Kidney epithelial cell (primary cell): ENCODE measurements at places on chromosomes 16 and 17. TPM values are rescaled to one million over a fixed set of nuclear protein-coding genes. Genes with fewer than 3 reads are reported as not detected.
A peak's percentile ranks its signal among the peaks of the same experiment; 100 is the strongest.

- DNase-seq = peak; percentile 92
These were observed 236.3 kb downstream of the KCNJ2 start for GRCh38 chr17:70405492-70406220.

GRCh38 chr16:46826631-46827030 is 4.3 kb downstream of the C16orf87 start:
- no peak for DNase-seq

- DNase-seq = no peak
These were observed 78.9 kb downstream of the NT5M start for GRCh38 chr17:17382065-17382459.

DNA sequence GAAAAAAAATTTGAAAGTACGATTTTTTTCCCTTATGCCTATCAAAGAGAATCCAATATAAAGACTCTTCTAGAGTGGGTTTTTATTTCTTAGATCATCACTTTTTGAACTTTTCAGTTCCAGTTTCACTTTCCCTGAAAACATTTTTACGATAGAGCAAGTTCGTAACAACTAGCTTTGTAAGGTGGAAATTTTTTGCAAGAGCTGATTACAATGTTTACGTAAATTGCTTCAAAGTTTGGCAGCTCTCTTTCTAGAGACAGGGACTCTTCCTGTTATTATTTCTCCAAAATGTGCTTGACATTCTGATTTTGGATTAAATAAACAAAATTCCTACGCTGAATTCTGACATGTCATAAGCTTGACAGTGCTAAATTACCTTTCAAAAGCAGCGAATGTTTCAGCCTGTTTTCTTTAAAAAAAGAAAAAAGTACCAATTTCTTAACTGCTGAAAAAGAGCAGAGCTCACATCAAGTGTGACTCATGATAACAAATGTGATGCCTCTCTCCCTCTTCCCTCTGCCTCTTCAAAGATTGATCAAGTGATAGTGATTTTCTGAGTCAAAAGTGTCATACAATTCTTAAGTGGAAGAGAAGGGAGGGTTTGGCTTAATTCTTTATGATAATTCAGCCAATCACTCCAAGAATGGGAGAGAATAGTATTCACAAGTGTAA is 175.2 kb downstream of the KCNJ2 start:
- DNase-seq = no peak

- no peak for DNase-seq
These were observed 45.7 kb upstream of the MRPS23 start for GRCh38 chr17:57895382-57896060.

GRCh38 chr16:4679850-4680636 is 13.3 kb upstream of the NUDT16L1 start:
- DNase-seq = peak; percentile 31

DNA sequence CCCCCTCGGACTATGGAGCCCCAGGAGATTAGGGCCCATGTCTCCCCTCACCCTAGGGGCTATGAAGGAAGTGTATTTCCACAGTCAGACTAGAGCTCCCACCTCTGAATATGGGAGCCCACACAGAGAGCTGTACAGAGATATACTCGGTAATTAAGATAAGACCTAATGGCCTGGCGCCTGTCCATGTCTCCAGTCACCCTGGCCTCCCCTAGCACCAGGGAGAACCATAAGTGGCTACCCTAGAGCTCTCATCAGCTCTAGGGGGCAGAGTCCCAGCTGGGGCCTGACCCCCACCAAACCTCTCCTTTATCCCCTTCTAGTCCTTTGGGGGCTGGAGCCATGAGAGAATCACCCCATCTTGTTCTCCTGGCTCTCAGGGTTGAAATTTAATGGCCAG is 2.4 kb downstream of the TMEM101 start:
- DNase-seq = no peak

- no peak for DNase-seq
These were observed 31.2 kb upstream of the TENT4B start for GRCh38 chr16:50121721-50122445.

GRCh38 chr17:67639979-67640378 is 77.8 kb upstream of the NOL11 start:
- no peak for DNase-seq

DNA sequence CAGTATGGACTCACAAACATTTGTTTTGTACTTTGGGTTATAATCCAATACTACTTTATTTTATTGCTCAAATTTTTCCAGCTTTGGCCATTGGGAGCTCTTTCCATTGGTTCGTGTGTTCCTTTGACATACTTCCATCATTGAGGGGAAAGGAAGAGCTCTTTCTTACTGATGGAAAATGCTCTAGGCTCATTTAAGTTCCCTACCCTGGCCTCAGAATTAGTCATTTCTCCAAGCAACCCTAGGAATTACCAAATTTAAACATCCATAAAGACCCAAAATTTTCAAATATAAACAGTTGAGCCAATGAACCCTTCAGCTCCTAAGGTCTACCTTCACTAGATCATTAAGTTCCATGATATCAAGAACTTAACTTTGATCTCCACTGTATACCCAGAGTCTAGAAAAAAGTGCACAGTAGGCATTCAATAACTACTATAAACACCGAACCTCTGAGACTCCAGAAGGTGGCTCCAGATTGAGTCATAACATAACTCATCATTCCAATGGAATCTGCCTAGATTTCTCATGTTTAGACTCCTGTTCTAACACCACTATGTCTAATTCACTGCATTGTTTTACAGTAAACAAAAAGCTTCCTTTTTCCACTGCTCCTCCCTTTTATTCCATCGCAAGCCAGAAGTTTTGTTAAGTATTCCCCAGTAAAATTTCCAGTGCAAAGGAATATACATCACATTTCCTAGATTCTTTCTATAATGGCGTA is 39.0 kb downstream of the SMURF2 start:
- DNase-seq = peak; percentile 47

- peak; percentile 21 for DNase-seq
These were observed 59.7 kb upstream of the DHX40 start for GRCh38 chr17:59505610-59506276.

DNA sequence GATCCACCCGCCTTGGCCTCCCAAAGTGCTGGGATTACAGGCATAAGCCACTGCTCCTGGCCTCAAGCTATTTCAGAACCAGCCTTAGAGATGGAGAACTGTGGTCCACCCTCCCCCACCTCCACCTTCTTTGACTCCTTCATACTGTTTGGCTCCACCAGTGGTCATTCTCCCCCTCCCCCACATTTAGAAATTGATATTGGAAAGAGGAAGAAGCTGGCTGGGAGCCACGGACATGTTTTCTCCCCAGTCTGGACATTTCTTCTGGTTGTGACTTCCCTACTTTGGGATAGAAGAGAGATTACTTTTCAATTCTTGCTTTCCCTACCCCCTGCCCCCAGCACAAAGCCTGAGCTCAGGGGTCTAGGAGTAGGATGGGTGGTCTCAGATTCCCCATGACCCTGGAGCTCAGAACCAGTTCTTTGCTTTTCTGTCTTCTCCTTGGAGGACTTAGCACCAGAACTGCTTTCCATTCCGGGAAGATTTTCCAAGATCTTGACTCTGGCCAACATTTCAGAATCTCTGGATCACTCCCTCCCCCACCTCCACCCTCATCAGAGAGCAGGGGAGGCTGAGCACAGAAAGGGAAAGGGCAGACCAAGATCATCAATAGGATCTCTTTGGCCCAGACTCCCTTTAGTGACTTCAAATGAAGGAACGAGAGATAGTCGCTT is 16.3 kb downstream of the CAVIN1 start:
- DNase-seq = no peak

GRCh38 chr17:7001318-7001961 is 5.6 kb downstream of the ALOX12 start:
- no peak for DNase-seq

DNA sequence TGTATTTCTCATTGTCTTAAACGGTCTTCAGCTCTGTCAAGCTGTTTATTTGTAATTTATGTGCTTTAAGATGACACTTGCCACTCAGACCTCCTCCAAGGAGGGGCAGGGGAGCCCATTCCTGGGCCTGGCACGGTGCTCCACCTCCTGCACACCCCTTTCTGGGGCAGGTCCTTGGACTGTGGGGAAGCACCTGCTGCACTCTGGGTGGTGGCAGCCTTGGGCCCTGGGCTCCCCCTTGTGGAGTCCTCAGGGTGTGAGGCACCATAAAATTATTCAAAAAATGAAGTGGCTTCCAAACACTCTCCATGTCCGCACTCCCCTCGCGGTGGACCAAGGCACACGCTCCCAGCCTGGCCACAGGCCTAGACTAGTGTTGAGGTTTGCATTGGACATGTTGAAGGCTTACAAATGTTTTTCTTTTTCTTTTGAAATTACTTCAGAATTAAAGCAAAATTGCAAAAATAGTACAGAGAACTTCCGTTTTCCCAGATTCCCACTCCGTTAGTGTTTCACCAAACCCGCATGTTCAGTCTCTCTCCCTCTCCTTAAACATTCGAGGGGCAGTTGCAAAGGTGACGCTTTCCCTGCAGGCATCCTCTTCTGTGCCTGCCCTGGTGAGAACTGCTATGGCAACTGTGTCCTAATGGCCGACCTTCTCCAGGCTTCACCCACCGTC is 32.4 kb downstream of the FOXK2 start:
- no peak for DNase-seq

GRCh38 chr16:51310159-51310558 is 159.1 kb upstream of the SALL1 start:
- DNase-seq = no peak

- DNase-seq = no peak
These were observed 12.7 kb downstream of the RNF227 start for GRCh38 chr17:7903154-7904103.

DNA sequence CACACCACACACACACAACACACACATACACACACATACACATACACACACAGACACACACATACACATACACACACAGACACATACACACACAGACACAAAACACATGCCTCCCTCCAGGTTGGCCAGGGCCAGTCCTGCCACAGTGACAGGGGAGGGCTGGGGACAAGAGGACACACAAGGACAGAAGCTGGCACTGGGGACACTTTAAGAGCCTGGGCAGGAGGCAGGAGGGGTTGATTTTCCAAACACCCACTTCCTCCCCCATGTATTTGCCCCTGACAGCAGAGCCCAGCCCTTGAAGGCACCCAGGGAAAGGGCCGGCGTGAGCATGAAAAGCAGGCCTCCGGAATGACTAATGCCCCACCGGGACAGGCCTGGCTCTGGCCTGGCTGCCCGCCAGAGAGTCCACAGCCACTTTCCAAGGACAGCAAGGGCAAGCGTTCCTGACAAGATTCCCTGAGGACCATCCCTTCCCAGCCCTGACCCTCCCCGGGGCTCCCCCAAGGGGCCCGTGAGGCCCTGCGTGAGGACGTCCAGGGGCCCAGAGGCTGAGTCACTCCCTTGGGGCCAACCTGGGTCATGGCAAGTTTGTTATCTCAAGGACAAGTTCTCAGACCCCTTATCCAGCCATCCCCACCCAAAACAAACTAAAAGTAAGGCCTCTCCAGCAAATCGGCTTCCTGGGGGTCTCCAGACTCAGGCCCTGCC is 235.6 kb downstream of the ZNF423 start:
- peak; percentile 31 for DNase-seq

DNA sequence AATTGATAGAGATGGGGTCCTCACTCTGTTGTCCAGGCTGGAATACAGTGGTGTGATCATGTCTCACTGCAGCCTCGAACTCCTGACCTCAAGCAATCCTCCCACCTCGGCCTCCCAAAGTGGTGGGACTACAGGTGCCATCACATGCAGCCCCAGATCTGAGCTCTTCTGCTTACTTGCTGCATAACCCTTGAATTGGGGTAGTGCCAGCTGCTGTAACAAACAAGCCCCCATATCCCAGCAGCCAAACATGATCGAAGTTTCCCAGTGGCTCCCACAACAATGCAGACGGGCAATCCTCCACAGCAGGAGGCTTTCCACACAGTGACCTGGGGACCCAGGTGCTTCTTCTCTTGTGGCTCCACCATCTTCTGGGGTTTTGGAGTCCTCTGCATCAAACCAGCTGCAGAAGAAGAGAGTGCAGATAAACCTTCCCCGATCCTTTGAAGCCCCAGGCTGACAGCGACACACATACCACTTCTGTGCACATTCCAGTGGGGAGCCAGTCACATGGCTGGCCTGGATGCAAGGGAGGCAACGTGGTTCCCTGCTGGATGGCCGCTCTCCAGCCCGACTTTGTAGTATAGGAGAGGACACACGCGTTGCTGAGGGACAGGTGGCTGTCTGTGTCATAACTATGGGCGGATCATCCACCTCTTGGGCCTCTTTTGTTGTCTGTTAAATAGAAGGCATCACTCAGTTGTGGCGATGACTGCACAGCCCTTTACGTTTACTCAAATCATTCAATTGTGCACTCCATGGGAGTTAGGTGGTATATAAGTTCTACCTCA is 16.7 kb downstream of the SBK1 start:
- DNase-seq = no peak

DNA sequence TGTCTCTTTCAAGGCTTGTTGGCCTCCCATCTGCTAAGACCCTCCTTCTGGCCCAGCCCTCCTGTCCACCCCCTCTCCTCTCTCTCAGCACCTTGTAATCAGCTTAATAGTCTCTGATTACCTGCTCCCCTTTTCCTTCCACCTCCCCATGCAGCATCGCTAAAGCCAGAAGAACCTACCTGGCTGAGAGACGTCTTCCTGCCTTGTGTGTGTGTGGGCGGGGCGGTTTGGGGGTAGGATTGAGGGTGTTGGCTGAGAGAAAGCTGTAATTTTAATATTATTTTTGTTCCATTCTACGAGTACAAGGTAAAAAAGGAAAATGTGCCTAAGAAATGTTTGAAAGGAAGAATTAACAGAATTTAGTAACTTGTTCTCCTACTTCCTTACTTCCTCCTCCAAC is 3.4 kb downstream of the DNAH9 start:
- no peak for DNase-seq

DNA sequence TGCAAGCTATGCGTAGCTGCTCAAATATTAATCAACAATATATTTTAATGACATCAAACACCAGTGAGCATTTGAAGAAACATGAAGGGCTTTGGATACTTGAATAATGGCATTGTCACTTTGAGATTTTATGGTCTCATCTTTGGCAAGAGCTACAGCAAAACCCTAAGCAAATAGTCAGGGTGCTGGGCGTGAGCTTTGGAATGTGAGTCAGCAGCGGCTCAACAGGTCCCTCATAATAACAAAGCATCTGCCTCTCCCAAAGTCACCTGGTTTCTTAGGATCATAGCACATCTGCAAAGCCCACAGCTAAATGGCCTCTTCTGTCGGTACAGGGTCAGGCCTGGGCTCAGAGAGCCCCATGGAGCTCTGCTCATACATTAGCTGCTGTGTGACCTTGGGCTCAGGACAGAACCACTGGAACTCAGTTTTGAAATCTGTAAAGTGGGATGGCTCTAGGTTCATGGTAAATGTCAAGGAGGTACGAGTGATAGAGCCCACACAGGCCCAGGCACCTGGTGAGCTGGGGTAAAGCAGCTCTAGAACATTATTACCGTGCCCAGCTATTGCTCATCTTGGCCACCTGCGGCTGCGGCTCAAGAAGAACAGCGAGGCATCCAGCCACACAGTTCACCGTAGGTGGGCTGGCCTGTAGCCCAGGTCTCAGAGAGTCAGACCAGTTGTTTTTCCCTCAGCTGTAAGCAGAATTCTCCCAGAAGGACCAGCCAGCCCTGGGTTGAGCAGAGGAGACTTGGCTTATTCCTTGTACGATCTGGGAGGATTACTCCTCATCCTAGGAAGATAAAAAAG is 544.5 kb upstream of the CDH11 start:
- DNase-seq = no peak

The AGRP gene
- total RNA-seq = not detected in 2 replicates

The ADGRG3 gene
- total RNA-seq = not detected in 2 replicates

The CDR2 gene
- 27.0 and 29.6 TPM in 2 replicates for total RNA-seq

The OR3A2 gene
- 1.0 and 3.3 TPM in 2 replicates for total RNA-seq

The ZG16 gene
- total RNA-seq = not detected in 2 replicates

The CHST4 gene
- not detected in 2 replicates for total RNA-seq

The NUPR1 gene
- total RNA-seq = 0.55 and 0.63 TPM in 2 replicates

The SGCA gene
- not detected in 2 replicates for total RNA-seq

The UBTF gene
- 35.7 and 41.7 TPM in 2 replicates for total RNA-seq
